ENCODE measurements at places on chromosomes 2 and 18.

- no peak overlapping the region for H3K4me3 ChIP-seq
- H3K27ac ChIP-seq = no peak overlapping the region
- no peaks in the 10 kb centered on the region for H3K4me1 ChIP-seq
- DNase-seq = no peak
- no peaks in the 10 kb centered on the region for H3K36me3 ChIP-seq
These were observed 332.5 kb downstream of the PID1 start for GRCh38 chr2:228938629-228939028.

GRCh38 chr18:24600076-24600654, 139.7 kb downstream of the HRH4 start:
- no peak overlapping the region for H3K4me3 ChIP-seq
- no peak for DNase-seq
- H3K27me3 ChIP-seq = no peaks in the 10 kb centered on the region
- H3K36me3 ChIP-seq = no peaks in the 10 kb centered on the region
- H3K4me1 ChIP-seq = no peaks in the 10 kb centered on the region

DNA sequence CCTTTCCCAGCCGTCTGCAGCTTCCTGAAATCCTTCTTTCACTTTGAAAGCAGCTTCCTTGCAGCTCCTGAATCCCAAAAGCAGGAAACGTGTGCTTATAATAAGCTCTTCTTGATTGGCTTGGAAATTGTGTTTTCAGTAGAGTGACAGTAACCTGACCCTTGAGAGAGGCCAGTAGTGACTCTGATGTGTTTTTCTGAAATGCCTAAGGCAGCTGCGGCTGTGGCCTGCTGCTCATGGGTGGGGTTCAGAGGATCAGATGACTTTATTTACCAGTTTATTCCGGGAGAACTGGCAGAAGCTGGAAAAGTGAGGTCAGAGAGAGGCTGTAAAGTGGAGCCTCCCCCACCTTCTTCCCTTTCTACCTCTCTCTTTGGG, 31.9 kb upstream of the RPIA start:
- DNase-seq = peak; percentile 76
- peak overlapping the region; percentile 13 for H3K27ac ChIP-seq
- H3K36me3 ChIP-seq = no peaks in the 10 kb centered on the region

GRCh38 chr2:233468047-233468740, 98.4 kb downstream of the USP40 start:
- H3K27me3 ChIP-seq = no peaks in the 10 kb centered on the region
- DNase-seq = no peak
- peaks cover 18% of the 10 kb centered on the region for H3K36me3 ChIP-seq
- H3K4me1 ChIP-seq = peaks cover 15% of the 10 kb centered on the region
- H3K27ac ChIP-seq = no peak overlapping the region

DNA sequence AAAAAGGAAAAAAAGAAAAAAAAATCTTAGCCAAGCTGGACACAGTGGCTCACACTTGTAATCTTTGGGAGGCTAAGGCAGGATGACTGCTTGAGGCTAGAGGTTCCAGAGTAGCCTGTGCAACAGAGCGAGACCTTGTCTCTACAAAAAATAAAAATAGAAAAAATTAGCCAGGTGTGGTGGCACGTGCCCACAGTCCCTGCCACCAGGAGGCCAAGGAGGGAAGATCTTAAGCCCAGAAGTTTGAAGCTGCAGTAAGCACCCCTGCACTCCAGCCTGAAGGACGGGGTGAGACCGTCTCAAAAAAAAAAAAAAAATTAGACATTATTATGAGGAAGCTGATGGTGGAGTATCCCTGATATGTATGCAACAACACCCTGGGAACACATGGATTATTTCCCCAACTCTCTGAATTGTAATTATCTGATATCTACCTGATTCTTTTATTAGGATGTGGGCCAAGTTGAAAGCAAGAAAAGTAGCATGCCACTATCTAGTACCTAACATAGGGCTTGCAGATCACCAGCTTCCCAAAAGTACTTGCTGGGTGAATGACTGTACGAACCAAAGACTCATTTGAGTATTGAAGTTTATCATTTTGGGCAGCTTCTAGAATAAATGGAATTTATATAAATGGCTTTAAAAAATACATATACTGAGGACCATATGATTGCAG, 140.9 kb downstream of the TCF4 start:
- no peak overlapping the region for H3K4me3 ChIP-seq
- H3K4me1 ChIP-seq = no peaks in the 10 kb centered on the region
- H3K27ac ChIP-seq = no peak overlapping the region
- no peaks in the 10 kb centered on the region for H3K27me3 ChIP-seq
- DNase-seq = no peak
- H3K36me3 ChIP-seq = no peaks in the 10 kb centered on the region

- no peaks in the 10 kb centered on the region for H3K36me3 ChIP-seq
- H3K4me1 ChIP-seq = no peaks in the 10 kb centered on the region
- no peak overlapping the region for H3K4me3 ChIP-seq
- H3K27ac ChIP-seq = no peak overlapping the region
- no peaks in the 10 kb centered on the region for H3K27me3 ChIP-seq
- DNase-seq = no peak
These were observed 298.6 kb downstream of the SUCLG1 start for GRCh38 chr2:84160453-84160852.

- H3K4me3 ChIP-seq = no peak overlapping the region
- no peak overlapping the region for H3K27ac ChIP-seq
- H3K4me1 ChIP-seq = peaks cover 4% of the 10 kb centered on the region
- no peak for DNase-seq
These were observed 53.8 kb downstream of the RNF144A start for GRCh38 chr2:6970976-6971480.

DNA sequence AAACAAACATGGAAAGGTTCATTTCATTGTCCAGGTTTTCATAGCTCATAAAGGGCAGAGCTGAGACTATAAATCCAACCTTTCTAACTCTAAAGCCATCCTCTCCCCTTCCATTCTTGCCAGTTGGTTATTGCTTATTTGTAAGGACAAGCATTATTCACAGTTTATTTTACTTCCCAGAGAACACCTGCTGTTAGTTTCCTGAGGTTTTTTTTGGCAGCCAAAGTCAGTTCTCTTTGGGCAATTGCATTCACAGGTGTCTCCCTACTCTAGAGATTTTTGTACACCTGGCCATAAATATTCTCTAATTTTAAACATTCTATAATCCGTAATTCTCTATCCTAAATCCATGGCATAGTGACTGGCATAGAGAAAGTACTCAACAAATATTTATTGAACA, 87.3 kb upstream of the SPHKAP start:
- H3K4me3 ChIP-seq = no peak overlapping the region
- no peaks in the 10 kb centered on the region for H3K36me3 ChIP-seq
- no peak for DNase-seq
- no peaks in the 10 kb centered on the region for H3K27me3 ChIP-seq
- no peak overlapping the region for H3K27ac ChIP-seq

DNA sequence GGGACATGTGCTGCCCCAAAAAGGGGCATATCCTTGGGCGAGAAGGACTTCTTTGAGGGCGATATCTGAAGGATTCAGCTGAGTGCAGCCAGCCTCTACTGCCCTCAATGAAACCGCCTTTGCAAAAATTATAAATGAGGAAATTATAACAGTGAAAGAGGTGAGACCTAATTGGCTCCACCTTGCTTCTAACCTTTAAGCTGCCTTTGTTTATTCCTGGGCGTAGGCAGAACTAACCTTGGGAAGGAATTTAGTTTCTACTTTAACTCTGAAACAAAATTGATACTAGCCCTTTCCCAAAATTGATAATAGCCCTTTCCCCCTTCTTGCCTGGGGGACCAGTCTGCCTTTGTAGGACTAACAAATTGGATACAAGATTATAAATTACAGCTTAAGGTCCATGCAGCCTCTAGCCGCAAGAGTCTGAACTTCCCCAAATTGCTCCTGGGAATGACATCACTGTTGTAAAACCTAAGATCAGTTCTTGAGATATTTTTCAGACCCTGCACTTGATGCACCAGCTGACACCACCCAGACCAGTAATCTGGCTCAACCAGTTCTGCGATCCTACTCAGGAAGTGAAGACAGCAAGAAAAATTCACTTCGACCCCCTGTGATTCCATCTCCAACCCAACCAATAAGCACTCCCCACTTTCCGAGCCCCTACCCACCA, 36.0 kb upstream of the ASAP2 start:
- no peaks in the 10 kb centered on the region for H3K36me3 ChIP-seq
- H3K27ac ChIP-seq = no peak overlapping the region
- peaks cover 4% of the 10 kb centered on the region for H3K4me1 ChIP-seq
- no peaks in the 10 kb centered on the region for H3K27me3 ChIP-seq
- H3K4me3 ChIP-seq = no peak overlapping the region
- DNase-seq = no peak

- no peak for DNase-seq
- no peaks in the 10 kb centered on the region for H3K36me3 ChIP-seq
- H3K4me3 ChIP-seq = no peak overlapping the region
- H3K4me1 ChIP-seq = no peaks in the 10 kb centered on the region
- no peak overlapping the region for H3K27ac ChIP-seq
These were observed 13.8 kb downstream of the TMEM131 start for GRCh38 chr2:97981961-97982360.

DNA sequence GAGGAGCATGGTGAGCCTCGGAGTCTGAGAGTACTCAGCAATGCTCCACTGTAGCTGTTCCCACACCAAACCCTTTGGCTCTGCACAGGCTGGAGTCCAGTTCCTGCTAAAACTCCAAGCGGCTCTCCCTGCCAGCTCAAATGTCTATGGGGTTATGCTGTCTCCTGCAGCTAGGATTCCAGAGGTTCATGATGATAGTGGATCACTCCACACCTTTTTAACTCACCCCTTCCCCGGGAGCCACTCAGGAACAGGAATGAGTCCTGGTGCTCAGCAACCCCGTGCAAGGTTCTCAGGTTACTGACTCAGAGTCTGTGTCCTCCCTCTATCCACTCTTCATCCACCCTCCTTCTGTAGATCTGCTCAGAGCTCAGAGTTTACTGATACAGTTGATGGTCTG, 410.0 kb downstream of the CDH19 start:
- H3K36me3 ChIP-seq = no peaks in the 10 kb centered on the region
- no peak overlapping the region for H3K27ac ChIP-seq
- no peak for DNase-seq

- no peak for DNase-seq
- no peak overlapping the region for H3K27ac ChIP-seq
- no peaks in the 10 kb centered on the region for H3K27me3 ChIP-seq
These were observed 88.6 kb upstream of the CDH20 start for GRCh38 chr18:61244632-61245031.

DNA sequence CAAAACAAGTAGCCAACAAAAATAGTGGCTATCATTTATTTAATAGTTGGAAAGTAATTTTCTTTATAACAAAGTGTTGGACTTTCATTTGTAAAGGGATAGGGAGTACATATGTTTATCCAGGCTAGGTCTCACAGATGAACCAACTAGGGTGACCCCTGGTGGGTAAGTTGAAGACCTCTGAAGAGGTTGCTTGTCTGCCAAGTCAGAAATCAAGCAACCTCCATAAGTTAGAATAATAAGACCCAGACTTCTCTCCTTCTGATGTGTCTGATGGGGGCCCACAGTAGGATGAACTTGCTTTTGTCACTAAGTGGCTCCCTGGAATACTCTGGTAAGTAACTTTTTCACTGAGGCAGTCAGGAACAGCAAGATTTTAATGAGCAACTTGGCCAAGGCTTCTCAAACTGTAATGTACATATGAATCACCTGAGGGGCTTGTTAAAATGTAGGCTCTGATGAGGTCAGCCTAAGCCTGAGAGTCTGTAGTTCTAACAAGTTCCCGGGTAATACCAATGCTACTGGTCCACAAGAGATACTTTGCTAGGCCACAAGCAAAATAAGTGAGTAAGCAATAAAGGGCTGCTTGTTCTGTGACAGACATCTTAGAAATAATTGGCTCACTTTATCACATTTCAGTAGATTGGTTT, 319.6 kb downstream of the PIK3C3 start:
- H3K27ac ChIP-seq = no peak overlapping the region
- H3K36me3 ChIP-seq = no peaks in the 10 kb centered on the region
- H3K4me3 ChIP-seq = no peak overlapping the region
- DNase-seq = no peak
- H3K27me3 ChIP-seq = no peaks in the 10 kb centered on the region

DNA sequence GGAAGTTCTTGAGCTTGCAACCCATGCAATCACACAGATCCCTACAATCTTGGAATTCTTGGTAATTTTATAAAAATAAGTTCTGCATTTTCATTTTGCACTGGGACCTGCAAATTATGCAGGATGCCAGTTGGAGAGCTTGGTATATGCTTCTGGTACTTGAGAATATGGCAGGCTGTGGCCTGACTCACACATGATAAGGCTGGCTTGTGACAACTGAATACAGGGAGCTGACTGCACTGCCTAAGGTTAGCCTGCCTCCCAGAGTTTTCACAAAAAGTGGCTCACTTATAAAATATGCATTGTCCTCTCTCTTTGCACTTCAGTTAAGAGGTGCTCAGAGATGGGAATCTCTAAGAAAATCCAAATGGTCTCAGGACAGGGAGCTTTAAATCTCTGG, 265.5 kb upstream of the KCNJ3 start:
- no peak overlapping the region for H3K4me3 ChIP-seq
- no peaks in the 10 kb centered on the region for H3K36me3 ChIP-seq
- no peak for DNase-seq
- no peaks in the 10 kb centered on the region for H3K4me1 ChIP-seq

- no peaks in the 10 kb centered on the region for H3K36me3 ChIP-seq
- H3K4me1 ChIP-seq = peaks cover 34% of the 10 kb centered on the region
- H3K27me3 ChIP-seq = no peaks in the 10 kb centered on the region
These were observed 2.2 kb downstream of the NEDD4L start for GRCh38 chr18:58046093-58046793.

- H3K27ac ChIP-seq = no peak overlapping the region
These were observed 38.4 kb upstream of the ACKR3 start for GRCh38 chr2:236531195-236531594.

DNA sequence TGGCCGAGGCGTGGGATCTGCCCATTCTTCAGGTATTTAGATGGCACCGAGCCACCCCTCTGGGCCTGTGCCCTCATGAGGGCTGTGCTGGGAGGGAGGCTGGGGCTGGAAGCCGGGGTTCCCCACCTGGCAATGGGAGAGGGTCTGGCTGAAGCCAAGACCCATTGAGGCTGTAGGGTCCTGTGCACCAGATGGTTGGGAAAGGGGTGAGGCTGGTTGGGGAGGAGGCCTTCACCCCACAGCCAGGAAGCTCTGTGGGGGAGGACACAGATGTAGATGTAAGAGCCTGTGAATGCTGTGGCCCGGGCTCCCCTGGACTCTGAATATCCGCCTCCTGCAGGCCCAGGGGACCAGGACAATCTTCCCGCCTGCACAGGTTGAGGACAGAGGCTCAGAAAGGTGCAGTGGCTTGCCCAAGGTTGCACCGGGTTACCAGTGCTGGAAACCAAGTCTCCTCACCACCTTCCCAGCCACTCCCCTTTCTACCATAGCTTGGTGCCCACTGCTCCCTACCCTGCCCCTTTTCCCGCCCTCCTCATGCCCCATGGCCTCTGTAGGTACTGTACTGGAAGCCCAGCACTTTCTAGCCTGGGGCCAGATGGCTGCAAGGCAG, 49.7 kb downstream of the PDCL3 start:
- no peaks in the 10 kb centered on the region for H3K27me3 ChIP-seq
- no peak for DNase-seq
- H3K27ac ChIP-seq = no peak overlapping the region
- H3K4me1 ChIP-seq = no peaks in the 10 kb centered on the region
- H3K36me3 ChIP-seq = no peaks in the 10 kb centered on the region
